ENCODE measurements at places on chromosomes 4 and X. TPM values are rescaled to one million over a fixed set of nuclear protein-coding genes. Genes with fewer than 3 reads are reported as not detected.

Gene CFAP299
- total RNA-seq, result not detected

DNA sequence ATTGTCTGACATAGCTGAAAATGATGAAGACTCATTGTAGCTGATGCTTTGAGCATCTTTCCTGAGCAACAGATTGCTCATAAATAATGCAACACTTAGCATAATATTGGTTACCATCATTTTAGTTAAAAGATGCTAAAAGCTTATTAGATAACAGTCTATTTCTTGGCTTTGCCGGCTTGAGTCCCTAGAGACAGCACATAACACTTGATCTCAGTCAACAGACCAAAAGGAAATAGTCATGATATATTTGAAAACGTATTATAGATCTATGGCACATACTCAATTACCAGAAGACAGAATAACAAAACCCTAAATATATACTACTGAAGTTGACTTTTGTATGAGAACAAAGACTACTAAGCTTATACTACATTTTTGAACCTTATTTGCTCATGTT, 846.7 kb upstream of the EPHA5 start:
- DNase-seq, result no peak

DNA sequence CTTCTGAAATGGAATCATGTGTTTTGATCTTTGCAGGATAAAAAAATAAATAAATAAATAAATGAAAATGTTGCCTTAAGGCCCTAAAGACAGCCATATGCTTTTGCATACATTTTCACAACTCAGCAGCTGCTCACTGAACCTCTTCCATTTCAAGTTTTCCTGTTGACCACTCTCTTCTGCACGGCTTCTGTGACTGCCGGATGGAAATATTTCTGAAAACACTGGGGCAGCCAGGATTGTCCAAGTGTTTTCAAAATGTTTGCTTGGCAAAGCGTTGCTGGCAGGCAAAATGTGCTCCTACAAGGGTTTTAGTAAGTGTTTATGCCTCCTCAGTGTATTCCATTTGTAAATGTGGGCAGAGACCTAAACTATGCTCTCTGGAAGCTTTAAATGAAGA, 208.1 kb upstream of the IL1RAPL1 start:
- no peak for DNase-seq

DNA sequence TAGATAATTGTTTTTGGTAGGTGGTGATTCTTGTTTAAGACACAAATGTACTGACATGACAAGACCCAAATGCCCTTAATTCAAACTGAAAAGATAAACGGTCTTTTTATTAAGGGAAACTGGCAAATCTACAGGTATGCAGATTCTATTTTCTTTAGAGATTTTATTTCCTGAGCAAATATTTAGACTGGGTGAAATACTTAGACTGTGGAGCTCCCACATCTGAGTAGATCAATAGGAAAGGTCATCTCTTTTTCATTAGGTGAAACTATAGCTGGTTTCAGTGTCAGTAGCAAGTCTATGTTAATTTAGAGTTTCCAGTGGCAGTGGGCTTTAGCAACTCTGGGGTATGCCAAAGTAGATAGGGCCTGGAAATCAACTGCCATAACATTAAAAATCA, 446.7 kb downstream of the FSTL5 start:
- no peak for DNase-seq

DNA sequence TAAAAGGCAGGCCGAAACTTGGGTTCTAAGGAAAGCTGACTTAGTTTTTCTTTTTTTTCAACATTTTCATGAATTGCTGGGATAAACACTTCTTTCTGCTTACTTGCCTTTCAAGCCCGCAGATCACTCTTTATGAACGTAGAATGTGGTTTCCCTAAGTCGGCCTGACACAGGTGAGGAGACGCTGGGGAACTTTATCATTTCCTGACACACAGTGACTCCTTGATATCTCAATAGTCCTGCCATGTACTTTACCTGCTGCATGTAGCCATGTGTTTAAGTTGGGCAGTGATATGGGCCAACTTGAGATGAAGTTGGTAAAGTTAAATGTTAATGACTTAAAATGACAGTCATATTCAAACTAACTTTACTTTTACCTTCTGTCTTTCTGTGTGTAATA, 26.6 kb upstream of the SNCA start:
- no peak for DNase-seq

- DNase-seq, result no peak
Measured at GRCh38 chr4:40251366-40251765, 54.5 kb downstream of the RHOH start.

- DNase-seq, result no peak
Measured at GRCh38 chrX:13164611-13165010, 120.2 kb upstream of the FAM9C start.

DNA sequence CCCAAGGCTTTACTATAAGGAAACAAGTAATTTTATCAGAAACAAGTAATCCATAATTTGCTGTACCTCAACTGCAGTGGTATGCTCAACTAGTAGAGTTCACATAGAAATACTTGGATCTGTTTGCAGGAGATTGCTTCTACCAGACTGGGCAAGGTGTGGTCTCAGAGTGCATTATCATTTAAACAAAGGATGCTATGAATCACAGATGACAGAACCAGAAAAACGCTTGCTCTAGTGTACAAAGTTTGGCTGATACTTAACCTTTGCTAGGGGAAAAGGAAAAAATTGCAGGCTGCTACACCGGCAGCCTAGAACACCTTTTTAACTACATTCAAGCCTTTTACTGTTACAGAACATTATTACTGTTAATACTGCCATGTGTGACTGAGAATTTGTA, 97.1 kb downstream of the ENOX2 start:
- DNase-seq, result no peak
